Immature natural killer cell (primary cell): ENCODE measurements at places on chromosomes 5 and 9.

GRCh38 chr5:179115307-179115706, 55.1 kb downstream of the ZNF354C start:
- no peak overlapping the region for H3K27ac ChIP-seq
- H3K36me3 ChIP-seq: no peaks in the 10 kb centered on the region
- H3K4me1 ChIP-seq: no peaks in the 10 kb centered on the region
- DNase-seq: no peak

- H3K27ac ChIP-seq: no peak overlapping the region
- H3K4me3 ChIP-seq: no peak overlapping the region
- H3K4me1 ChIP-seq: no peaks in the 10 kb centered on the region
- no peaks in the 10 kb centered on the region for H3K27me3 ChIP-seq
- no peak for DNase-seq
- H3K36me3 ChIP-seq: no peaks in the 10 kb centered on the region
These were observed 1028.6 kb downstream of the CDH9 start for GRCh38 chr5:26009742-26010141.

DNA sequence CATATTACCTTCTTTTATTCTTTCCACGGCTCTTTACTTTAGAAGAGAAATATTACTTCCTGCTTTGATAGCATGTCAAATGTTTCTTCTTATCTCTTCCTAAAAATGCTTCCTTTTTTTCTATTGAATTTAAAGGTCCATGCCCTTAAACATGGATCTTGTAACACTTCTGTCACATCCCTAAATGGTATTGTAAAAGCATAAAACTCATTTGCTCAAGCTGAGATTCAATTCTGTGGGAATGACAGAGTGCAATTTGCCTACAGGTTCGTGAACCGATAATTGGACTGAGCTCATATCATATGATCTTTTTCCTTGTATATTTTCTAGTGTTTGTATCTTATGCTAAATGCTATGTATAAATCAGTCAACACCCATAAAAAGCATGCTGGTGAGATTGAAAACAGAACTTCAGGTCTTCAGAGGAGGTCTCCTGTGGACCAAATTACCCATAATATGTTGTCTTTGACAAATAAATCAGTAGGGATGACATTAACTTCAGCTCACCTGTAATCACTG, 429.3 kb downstream of the TMEM232 start:
- no peaks in the 10 kb centered on the region for H3K36me3 ChIP-seq
- peaks cover 2% of the 10 kb centered on the region for H3K27me3 ChIP-seq
- H3K4me3 ChIP-seq: no peak overlapping the region
- DNase-seq: no peak

DNA sequence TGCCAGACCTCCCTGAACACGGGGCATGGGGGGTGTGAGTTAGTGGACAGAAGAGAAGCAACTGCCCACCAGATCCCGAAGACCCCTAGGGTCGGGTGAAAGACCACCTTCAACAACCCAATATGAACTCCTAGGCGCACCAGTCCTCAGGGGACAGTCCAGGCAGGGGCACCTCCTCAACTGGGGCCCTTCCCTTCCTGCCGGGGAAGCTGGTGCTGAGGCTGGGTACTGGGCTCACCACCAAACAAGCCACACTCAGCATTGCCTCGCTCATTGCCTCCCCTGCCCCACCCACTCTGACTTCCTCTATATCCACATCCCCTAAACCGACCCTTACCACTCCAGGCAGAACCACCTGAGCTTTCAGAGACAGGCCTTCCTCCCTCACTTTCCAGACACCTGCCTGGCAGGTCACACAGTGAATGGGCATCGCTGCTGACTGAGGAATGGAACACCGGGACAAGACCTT, 42.5 kb downstream of the SEMA4D start:
- H3K27me3 ChIP-seq: peaks cover 4% of the 10 kb centered on the region
- peak overlapping the region; percentile 61 for H3K27ac ChIP-seq
- peaks cover 18% of the 10 kb centered on the region for H3K36me3 ChIP-seq
- H3K4me1 ChIP-seq: peaks cover 94% of the 10 kb centered on the region
- DNase-seq: no peak

DNA sequence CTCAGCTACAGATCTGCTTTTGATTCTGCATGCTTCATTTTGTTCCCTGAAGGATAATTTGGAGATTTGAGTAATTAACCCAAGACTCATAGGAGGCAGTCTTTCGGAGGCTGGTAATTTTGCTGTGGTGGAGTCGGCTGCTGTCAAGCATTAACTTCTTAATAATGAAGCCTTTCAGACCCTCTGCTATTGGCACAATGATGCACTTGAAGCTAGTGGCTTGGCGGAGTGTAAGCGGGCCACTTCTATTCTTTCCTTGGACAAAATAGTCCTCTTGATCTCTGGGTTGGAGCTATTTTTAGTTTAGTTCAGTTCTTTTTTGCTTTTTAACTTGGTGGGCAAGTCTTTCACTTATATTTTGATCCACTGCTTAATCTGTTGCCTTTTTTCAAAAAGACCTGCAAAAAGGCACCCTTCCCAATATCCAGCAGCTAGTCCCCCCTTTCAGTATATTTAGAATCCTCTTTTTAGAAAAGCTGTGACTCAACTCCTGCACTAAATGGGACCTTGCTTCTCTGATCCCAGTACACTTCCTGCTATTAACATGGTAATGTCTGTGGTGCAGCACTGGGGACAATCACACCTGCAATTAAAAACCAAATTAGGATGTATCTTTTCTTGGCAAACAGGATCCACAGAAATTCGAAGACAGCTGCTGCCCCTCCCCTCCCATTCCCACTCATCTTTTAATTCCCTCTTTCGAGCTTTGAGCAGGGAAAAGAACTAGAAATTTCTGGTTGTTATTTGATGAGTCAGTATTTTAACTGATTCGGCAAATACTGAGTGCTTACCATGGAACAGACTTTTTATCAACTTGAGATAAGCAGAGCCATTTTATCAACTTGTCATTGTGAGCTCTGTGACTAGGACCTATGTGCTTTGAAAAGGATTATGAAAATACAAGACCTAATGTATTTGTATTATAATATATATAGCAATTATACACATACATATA, 169.4 kb upstream of the ANKRD55 start:
- no peak overlapping the region for H3K27ac ChIP-seq
- DNase-seq: no peak
- H3K4me1 ChIP-seq: no peaks in the 10 kb centered on the region

- H3K4me3 ChIP-seq: no peak overlapping the region
- no peak for DNase-seq
- H3K27ac ChIP-seq: no peak overlapping the region
- H3K27me3 ChIP-seq: peaks cover 5% of the 10 kb centered on the region
These were observed 310.8 kb upstream of the DMRT1 start for GRCh38 chr9:530681-531080.

DNA sequence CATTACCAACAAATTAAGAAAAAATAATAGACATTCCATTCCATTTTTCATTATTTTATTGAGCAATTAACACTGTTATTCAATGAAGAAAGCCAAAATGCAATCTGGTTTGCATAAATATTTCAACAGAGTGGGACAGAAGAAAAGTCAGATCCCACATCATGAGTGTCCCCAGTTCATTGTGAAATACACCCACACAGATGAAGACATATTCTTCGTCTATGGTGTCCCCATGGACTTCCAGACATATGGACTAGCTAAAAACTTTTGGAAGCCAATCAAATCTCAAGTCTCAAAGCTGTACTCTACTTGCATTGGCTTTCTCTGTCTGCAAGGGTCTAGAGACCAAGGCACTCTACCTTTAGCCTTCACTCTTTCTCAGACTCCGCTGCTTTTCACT, 194.3 kb downstream of the SEMA5A start:
- no peaks in the 10 kb centered on the region for H3K4me1 ChIP-seq
- H3K36me3 ChIP-seq: no peaks in the 10 kb centered on the region
- DNase-seq: no peak
- no peak overlapping the region for H3K4me3 ChIP-seq
- H3K27me3 ChIP-seq: peaks cover 2% of the 10 kb centered on the region

- H3K27ac ChIP-seq: peak overlapping the region; percentile 29
- H3K36me3 ChIP-seq: no peaks in the 10 kb centered on the region
- H3K4me3 ChIP-seq: no peak overlapping the region
- peaks cover 79% of the 10 kb centered on the region for H3K4me1 ChIP-seq
These were observed 49.6 kb downstream of the ARHGAP26 start for GRCh38 chr5:142819825-142820224.

GRCh38 chr5:72508241-72509170, 1.3 kb upstream of the ZNF366 start:
- no peak for DNase-seq
- H3K4me3 ChIP-seq: no peak overlapping the region
- no peak overlapping the region for H3K27ac ChIP-seq
- H3K36me3 ChIP-seq: no peaks in the 10 kb centered on the region
- no peaks in the 10 kb centered on the region for H3K4me1 ChIP-seq

- no peak overlapping the region for H3K27ac ChIP-seq
- H3K27me3 ChIP-seq: peaks cover 4% of the 10 kb centered on the region
- no peaks in the 10 kb centered on the region for H3K36me3 ChIP-seq
- no peaks in the 10 kb centered on the region for H3K4me1 ChIP-seq
- H3K4me3 ChIP-seq: no peak overlapping the region
These were observed 496.0 kb upstream of the CLINT1 start for GRCh38 chr5:158354958-158355357.

GRCh38 chr5:32794086-32794485, 83.0 kb downstream of the NPR3 start:
- no peaks in the 10 kb centered on the region for H3K36me3 ChIP-seq
- no peak for DNase-seq
- no peak overlapping the region for H3K4me3 ChIP-seq
- no peaks in the 10 kb centered on the region for H3K4me1 ChIP-seq
- no peak overlapping the region for H3K27ac ChIP-seq

DNA sequence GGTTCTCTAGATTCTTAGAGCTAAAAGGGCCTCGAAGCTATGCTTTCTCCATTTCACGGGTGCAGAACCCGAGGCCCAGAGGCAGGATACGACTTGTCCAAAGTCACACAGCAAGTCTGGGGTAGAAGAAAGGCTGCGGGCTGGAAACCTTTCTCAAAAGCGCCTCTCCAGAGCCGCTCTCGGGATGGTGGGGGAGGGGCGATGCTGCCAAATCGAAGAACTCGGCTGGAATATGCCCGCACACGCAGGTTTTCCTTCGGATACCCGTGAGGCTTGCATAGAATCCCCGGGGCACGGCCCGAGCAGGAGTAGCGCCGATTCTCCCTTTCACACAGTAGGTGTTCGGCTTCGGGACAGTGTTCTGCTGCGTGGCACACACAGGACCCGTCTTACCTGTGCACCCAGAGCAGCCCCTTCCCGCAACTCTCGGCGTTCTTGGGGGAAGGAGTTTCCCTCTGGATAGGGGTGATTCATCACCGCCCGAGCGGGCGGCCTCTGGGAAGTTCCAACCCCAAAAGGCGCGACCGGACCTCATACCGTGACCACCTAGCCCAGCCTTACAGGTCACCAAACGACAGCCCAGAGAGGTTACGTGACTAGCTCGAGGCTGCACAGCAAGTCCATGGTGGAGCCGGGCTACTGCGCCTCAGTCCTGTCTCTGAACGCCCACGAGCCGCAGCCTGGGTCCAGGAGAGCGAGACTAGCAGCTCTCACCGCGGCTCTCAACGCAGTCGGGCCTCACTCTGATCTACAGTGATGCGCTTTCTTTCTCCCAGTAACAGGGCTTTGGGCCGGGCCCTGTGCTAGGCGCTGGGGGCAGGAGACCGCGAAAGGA, 4.1 kb downstream of the PAX5 start:
- peaks cover 55% of the 10 kb centered on the region for H3K27me3 ChIP-seq
- no peaks in the 10 kb centered on the region for H3K36me3 ChIP-seq
- H3K4me3 ChIP-seq: no peak overlapping the region

GRCh38 chr9:2418619-2419018, 203.0 kb upstream of the VLDLR start:
- H3K4me1 ChIP-seq: no peaks in the 10 kb centered on the region
- no peak for DNase-seq
- no peak overlapping the region for H3K4me3 ChIP-seq
- H3K27ac ChIP-seq: no peak overlapping the region

DNA sequence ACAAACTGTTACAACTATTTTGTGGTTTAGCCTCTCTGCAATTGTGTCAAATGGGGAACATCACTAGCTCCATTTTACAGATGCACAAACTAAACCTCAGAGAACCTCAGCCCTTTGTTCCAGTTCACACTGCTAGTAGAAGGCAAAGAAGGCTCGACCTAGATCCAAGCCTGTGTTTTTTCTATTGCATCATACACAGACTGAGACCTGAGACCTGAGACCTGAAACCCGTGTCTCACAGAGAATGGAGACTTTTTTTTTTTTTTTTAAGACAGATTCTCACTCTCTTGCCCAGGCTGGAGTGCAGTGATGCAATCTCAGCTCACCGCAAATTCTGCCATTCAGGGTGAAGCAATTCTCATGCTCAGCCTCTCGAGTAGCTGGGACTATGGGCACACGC, 120.8 kb downstream of the GALNT10 start:
- peaks cover 7% of the 10 kb centered on the region for H3K36me3 ChIP-seq
- no peaks in the 10 kb centered on the region for H3K27me3 ChIP-seq
- peaks cover 61% of the 10 kb centered on the region for H3K4me1 ChIP-seq
- peak overlapping the region; percentile 12 for H3K4me3 ChIP-seq

GRCh38 chr5:1104327-1105006, 7.4 kb downstream of the SLC12A7 start:
- H3K27ac ChIP-seq: peak overlapping the region; percentile 90
- H3K4me3 ChIP-seq: peak overlapping the region; percentile 85
- H3K4me1 ChIP-seq: peaks cover 30% of the 10 kb centered on the region
- DNase-seq: peak; percentile 70
- no peaks in the 10 kb centered on the region for H3K36me3 ChIP-seq

- DNase-seq: no peak
- peaks cover 15% of the 10 kb centered on the region for H3K36me3 ChIP-seq
These were observed 44.9 kb downstream of the SLC25A51 start for GRCh38 chr9:37859043-37859442.

DNA sequence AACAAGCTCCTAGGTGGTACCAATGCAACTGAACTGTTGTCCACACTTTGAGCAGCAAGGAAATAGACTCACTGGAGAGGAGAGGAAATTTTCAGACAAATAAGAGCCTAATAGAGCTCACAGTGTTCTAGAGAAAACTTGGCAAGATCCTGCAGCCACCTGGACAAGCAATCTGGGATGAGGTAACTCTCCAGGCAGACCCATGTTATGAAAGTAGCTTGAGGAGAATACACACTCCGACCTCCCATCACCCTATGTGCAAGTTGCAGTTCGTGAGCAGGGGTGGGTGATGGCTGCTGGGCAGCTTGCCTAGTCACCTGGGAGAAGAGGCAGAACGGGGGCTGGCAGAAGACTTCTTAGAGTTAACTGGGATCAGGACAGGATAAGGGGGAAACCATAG, 102.2 kb downstream of the KLF4 start:
- H3K27ac ChIP-seq: no peak overlapping the region
- H3K4me3 ChIP-seq: no peak overlapping the region
- no peaks in the 10 kb centered on the region for H3K36me3 ChIP-seq
- no peak for DNase-seq
- H3K27me3 ChIP-seq: peaks cover 1% of the 10 kb centered on the region

DNA sequence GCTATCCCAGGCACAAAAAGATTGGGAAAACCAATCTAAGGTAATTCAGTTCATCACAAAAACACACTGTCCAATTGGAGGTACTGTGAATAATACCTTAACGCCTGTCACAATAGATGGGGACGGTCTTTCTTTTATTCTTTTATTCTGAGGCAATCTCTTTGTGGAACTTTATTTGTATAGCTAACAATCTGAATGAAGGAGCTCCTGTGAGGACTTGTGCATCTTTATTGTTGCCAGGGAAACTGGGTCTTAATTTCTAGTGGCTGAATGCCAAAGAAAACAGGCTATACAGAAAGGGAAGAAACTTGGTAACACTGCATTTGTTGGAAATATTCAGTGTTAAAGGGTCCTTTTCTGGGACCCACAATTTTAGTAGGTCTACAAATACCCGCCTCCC, 546.9 kb upstream of the C9orf72 start:
- DNase-seq: no peak
- H3K27ac ChIP-seq: no peak overlapping the region
- no peaks in the 10 kb centered on the region for H3K27me3 ChIP-seq
- H3K4me1 ChIP-seq: no peaks in the 10 kb centered on the region
